ENCODE measurements at places on chromosomes 16 and 17.
A peak's percentile ranks its signal among the peaks of the same experiment; 100 is the strongest.

DNA sequence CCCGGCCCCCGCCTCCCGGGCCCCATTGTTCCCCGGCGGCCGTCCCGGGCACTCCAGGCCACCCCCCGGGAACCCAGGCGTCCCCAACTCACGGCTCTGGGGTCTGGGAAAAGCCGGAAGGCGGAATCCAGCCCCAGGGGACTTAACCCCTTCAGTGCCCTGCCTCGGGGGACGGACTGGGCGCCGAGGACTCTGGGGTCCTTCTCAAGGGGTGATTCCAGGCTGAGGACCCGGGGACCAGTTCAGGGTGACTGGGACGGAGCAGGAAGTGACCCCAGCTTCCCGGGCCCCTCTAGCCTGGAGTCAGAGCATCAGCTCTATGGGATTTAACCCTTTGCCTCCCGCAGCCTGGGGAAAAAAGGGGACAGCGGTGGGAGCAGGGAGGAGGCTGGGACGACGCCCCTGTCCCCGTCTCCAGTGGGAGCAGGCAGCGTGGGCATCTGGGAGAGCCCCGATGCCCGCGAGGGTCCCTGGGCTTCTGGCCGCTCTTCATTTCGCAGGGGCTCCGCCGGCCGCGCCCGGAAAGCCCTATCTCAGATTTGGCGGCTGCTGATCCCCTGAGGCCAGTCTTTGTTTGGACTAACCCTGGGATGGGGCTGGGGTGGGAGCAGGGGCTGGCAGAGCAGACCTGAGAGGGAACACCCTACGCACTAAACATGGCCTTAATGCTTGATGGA lies at the start of gene ZNF629:
Gene ZNF629, minus strand, starts transcription at position 270 of the 677 bp plus-strand sequence. CDS start 2,723 bp downstream, outside the sequence.
- peak; percentile 91 for DNase-seq

DNA sequence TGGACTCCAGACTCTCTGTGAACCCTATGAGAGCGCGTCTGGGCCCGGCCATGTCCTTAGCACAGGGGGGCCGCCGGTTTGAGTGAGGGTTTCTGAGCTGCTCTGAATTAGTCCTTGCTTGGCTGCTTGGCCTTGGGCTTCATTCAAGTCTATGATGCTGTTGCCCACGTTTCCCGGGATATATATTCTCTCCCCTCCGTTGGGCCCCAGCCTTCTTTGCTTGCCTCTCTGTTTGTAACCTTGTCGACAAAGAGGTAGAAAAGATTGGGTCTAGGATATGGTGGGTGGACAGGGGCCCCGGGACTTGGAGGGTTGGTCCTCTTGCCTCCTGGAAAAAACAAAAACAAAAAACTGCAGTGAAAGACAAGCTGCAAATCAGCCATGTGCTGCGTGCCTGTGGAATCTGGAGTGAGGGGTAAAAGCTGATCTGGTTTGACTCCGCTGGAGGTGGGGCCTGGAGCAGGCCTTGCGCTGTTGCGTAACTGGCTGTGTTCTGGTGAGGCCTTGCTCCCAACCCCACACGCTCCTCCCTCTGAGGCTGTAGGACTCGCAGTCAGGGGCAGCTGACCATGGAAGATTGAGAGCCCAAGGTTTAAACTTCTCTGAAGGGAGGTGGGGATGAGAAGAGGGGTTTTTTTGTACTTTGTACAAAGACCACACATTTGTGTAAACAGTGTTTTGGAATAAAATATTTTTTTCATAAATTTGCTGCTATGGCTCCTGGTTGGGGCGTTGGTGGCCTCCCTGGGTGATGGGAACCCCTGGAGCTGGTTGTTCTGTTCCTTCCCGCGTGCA lies 23.1 kb downstream of the STAT5A start:
- peak; percentile 95 for DNase-seq

DNA sequence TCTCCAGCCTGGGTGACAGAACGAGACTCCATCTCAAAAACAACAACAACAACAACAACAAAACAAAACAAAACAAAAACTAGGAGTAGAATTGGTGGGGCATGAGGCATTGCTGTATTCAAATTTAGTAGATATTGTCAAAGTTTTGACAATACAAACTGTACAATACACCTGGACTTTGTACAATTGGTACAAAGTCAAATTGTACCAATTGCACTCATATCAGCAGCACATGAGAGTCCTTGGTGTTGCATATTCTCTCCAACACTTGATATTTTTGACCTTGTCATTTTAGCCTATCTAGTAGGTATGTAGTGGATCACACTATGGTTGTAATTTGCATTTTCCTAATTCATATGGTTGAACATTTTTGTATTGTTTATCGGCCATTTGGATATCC lies 14.3 kb upstream of the ATF7IP2 start:
- no peak for DNase-seq

DNA sequence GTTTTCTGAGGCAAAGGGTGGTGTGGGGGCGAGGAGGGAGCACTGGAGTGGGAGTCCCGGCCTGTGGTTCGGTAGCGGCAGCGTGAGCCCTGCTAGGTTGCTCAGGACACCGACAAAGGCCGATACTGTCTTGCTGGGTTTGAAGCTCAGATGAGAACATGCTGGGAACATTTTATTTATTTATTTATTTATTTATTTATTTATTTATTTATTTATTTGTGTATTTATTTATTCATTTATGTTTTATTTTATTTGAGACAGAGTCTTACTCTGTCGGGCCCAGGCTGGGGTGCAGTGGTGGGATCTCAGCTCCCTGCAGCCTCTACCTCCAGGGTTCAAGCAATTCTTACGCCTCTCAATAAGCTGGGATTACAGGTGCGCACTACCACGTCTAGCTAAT lies 117.9 kb upstream of the GSE1 start:
- DNase-seq: no peak

DNA sequence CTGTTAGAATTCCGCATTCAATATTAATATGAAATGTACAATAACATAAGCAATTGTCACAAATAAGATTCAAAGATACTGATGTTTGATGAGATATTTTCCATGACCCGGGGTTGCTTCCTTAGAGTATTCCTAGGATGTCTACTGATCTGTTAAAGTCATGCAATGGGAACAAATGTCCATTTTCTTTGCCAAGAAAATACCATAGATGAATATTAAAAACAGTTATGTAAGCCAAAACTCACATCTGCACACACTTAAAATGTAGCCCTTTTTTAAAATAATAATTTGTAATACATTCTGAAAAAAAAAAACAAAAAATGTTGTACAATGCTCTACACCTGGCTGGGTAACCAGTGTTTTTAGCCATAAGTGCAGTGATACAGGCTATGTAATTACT lies 259.4 kb upstream of the AXIN2 start:
- DNase-seq: no peak

DNA sequence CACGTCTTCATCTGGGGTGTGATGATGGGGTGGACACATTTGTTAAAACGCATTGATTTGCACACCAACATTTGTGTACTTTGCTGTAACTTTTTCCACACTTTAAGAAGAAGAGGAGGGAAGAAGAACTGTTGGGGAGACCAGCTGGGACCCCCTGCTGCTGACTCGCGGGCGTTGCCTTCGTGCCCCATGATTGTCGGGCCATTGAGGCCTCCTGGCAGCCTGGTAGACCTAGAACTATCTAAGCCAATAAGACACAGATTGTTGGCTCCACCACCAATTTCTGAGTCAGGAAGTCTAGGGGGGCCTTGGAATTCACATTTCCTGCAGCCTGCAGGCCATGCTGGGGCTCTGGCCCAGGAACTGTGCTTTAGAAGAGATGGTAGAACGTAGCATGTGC lies 105.5 kb downstream of the TNFRSF13B start:
- no peak for DNase-seq

GRCh38 chr17:39239640-39240314 lies 14.0 kb upstream of the STAC2 start:
- DNase-seq: no peak

DNA sequence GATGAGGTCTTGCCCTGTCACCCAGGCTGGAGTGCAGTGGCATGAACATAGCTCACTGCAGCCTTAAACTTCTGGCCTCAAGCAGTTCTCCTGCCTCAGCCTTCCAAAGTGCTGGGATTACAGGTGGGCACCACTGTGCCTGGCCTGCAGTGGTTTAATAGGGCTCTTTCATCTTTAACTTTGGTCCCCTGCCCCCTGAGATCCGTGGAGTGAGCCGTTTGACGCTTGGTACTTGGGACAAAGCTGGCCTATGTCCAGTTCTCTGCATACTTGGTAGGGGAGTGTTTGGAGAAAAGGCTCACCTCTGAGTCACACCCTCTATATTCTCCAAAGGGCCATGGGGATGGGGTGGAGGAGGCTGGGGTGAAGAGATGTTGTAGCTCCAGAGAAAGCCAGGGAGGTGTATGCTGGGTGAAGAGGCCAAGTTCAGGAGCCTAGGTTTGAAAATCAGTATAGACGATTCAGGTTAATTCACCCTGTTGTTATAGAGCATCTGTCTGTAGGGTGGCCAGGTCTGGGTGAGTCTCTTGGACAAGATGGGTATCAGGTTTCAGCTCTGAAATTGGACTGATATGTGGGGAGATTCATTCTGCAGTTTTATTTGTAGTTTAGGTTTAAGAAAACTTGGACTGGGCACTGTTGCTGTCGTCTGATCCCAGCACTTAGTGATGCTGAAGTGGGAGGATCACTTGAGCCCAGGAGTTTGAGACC lies 17.6 kb downstream of the ABCC1 start:
- peak; percentile 84 for DNase-seq

DNA sequence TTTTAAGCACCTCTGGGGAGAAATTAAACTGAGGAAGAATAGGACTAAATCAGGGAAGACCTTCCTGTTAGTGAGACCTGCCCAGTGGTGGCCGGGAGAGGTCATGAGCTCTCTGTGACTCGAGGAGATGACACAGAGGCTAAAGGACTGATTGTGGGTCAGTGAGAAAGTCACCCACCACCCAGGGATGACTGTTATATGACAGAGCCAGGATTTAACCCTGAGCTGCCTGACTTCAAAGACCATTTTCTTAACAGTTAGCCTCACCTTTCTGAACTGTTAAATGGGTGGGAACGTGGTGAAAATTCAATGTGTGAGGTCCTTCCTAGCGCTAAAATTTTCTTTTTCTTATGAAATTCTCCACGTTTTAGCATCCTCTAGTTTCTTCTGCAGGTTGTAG lies 72.5 kb downstream of the WSB1 start:
- no peak for DNase-seq

- no peak for DNase-seq
Measured at GRCh38 chr16:49855822-49856671, at the start of gene ZNF423. Gene ZNF423 (minus strand): TSS chr16:49856112. CDS start chr16:49855774, 338 bp downstream.

DNA sequence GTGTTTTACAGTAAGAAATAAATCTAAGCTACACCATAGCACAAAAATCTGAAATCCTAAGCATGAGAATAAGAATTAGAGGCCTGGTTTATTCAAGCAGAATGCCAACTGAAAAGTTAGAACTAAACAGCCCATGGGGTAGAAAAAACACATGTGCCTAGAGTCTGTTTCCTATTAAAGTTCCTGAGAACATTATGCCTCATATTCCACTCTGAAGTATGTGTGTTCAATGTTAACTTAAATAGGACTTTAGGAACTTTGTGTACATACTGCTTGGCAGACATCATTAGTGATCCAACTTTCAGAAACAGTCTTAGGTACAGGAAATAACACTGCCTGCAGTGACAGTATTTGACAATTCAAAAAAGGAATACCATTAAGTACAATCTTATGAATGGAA lies 18.2 kb downstream of the HEATR6 start:
- DNase-seq: no peak

DNA sequence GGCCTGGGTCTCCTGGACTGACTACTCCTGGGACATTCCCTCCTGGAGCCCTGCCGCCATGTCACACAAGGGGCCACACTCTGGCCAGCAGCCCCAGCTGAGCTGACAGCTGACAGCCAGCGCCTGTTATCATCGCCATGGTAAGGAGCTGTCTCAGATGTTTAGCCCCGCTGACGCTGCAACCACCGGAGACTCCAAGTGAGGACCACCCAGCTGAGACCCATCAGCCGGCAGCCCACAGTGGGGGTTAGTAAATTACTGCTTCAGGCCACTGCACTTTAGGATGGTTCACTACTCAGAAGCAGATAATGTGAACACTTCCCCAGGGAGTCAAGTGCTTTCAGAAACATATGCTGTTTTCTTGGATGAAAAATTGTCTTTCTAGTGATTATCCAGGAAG lies 14.6 kb upstream of the SPHK1 start:
- DNase-seq: no peak

DNA sequence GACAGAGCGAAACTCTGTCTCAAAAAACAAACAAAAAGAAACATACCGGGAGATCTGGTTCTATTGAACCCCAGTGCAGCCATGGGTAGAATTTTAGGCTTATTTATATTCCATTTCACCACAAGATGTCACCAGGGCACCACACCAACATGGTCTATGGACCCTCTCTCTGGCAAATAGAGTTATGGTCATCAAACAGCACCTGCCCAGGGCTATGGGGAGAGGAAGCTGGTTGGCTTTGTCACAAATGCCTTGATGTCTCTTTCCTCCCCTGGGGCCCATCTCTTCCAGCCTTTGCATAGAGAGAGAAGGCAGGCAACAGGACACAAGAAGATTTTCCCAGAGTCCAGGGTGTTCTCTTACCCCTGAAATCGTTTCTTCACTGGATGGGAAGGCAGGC lies 128.4 kb downstream of the WWOX start:
- DNase-seq: no peak

DNA sequence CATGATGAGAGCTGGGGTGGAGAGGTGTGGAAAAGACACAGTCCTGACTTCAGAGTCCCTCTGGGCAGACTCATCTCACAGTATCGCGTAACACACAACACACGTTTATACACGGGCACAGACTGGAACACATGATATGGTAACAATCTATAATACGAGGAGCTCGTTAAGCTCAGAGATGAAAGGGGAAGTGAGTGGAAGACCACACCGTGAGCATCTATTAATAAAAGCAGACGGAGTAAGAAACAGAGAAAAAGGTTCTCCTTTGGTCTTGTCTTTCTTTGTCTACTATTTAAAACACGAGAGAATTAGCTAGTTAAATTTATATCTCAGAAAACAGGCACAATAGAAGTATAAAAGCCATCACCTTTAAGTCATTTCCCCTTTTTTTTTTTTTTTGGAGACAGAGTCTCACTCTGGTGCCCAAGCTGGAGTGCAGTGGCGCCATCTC lies 13.5 kb downstream of the ANKRD11 start:
- DNase-seq: no peak
